ENCODE measurements at places on chromosomes 3 and 15. TPM values are rescaled to one million over a fixed set of nuclear protein-coding genes. Genes with fewer than 3 reads are reported as not detected.

GRCh38 chr15:43915631-43916325, 89.0 kb downstream of the WDR76 start:
- no peak for DNase-seq

DNA sequence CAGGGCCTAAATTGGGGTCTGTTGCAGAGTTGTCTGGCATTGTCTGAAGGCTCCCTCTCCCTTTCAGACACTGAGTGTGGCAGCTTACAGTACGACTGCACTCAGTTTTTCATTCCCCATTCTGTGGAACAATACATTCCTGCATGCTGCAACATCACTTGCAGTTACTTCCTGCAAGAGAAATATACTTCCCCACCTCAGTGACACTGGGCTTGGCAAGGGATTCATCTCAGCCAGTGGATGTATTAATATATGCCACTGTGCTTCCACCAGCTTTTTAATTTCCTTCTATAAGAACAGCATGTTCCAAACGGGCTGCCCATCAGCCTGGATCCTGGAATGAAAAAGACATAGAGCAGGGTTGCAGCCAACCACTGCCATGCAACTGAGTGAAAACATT, 23.1 kb downstream of the B3GALNT1 start:
- no peak for DNase-seq

- DNase-seq = no peak
Observed at GRCh38 chr15:47974724-47975123, 146.1 kb upstream of the SLC24A5 start.

DNA sequence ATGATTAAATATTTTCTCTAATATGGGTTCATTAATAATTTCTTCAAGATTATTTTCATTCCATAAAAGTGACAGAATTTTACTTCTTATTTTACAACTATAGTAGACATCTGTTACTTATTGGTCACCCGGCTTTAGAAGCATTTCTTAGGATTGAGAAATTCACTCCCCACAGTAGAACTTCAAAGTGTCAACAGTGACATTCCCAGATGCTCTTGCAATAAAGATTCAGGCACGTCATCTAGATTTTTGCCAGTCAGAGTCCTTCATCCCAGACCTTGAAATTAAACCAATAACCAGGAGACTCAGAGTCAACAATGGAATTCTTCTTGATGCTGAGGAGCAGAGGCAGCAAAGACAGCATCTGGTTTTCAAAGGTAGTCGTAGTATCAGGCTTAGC, 190.8 kb downstream of the VGLL3 start:
- no peak for DNase-seq

DNA sequence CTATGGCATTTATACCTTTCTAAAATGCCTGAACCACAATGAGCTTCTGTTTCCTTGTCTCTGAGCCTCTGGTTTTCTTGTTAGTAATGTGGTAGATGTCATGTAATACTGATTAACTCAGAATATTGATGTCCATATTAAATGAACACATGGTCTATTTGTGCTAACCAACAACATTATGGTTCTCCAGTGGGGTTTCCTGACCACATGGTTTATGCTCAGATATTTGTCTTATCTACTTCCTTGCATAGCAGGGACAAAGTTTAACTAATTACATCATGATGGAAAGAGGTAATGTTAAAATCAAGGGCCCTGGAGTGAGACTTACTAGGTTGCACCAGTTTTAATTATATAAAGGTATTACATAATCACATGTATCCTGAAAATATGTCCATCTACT, 62.6 kb upstream of the SCN10A start:
- DNase-seq = no peak

GRCh38 chr3:35745351-35745750, 106.0 kb downstream of the ARPP21 start:
- DNase-seq = no peak

GRCh38 chr15:38709196-38709595, 144.6 kb upstream of the RASGRP1 start:
- DNase-seq = no peak

DNA sequence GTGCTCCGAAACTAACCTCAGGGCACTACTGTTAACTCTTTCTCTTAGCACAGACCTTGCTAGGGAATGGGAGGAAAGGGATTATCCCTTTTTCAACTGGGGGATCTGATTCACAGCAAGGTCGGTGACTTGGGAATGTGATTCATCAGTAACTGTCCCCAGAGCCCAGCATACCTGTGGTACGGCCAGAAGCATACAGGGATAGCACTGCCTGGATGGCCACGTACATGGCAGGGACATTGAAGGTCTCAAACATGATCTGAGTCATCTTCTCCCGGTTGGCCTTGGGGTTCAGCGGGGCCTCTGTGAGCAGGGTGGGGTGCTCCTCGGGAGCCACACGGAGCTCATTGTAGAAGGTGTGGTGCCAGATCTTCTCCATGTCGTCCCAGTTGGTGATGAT, 2.3 kb downstream of the ACTC1 start:
- DNase-seq = no peak

DNA sequence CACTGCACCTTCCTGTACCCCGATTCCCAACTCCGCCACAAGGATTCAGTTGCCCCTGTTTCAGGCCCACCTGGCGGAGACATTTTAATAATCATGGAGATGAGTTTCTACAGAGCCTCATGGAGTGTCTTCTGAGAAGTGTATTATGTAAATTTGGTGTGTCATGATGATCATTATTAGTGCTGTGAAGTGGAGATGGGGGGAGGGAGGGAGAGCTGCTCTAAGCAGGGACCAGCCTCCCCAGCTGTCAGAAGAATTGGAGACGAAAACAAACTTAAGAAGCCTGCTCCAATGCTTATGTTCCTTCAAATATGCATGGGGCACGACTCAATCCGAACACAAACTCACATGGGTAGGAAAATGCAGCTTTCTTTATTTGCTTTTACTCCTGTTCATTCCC, 127.8 kb downstream of the EPHB1 start:
- DNase-seq = no peak

- DNase-seq = no peak
Observed at GRCh38 chr3:10381336-10381735, 60.4 kb upstream of the SEC13 start.

DNA sequence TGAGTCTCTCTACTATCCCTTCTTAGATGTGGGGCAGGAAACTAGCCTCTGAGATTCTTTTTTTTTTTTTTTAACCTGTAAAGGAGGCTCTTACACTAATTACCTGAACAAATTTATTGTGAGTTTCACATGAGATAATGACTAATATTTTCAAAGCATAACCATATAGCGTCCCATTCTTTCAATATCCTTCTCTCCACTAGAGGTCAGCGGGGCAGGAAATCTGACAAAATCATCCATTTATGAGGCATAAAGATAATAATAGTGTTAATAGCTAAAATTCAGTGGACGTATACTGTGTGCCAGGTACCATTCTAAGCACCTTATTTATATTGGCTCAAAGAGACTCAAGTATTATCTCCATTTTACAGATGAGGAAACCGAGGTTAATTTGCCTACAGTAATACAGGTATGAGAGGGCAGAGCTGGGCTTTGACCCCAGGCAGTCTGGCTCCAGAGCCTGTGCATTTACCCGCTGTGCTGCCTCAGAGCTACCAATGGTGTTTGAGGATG, 16.3 kb upstream of the SMAD6 start:
- no peak for DNase-seq

DNA sequence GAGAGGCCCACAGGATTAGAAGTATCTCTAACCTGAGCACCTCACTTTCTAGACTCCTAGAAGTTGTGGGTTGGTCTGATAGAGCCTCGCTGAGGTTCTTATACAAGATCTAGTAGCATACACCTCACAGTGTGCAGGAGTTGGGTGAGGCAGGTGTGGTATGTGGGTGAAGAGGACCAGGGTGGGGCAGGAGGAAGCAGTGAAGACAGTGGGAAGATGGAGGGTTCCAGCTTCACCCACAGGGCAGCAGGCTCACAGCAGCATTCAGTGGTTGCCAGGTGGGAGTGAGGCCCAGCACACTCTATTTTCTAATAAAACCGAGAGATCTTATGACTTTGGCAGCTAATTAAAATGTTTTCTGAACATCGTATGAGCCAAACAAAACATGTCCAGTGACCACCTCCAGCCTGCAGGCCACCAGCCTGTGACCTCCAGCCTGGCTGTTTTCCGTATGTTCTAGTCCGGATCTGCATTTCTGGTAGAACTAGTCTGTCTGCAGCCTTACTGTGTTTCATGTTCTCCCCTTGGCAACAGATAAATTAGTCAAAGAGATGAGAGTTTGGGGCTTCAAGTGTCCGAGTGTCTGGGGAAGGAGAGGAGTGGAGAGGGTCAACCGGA, 170.4 kb upstream of the CTDSPL start:
- DNase-seq = no peak

GRCh38 chr3:139534455-139534812, 5.1 kb downstream of the RBP1 start:
- peak; percentile 94 for DNase-seq

DNA sequence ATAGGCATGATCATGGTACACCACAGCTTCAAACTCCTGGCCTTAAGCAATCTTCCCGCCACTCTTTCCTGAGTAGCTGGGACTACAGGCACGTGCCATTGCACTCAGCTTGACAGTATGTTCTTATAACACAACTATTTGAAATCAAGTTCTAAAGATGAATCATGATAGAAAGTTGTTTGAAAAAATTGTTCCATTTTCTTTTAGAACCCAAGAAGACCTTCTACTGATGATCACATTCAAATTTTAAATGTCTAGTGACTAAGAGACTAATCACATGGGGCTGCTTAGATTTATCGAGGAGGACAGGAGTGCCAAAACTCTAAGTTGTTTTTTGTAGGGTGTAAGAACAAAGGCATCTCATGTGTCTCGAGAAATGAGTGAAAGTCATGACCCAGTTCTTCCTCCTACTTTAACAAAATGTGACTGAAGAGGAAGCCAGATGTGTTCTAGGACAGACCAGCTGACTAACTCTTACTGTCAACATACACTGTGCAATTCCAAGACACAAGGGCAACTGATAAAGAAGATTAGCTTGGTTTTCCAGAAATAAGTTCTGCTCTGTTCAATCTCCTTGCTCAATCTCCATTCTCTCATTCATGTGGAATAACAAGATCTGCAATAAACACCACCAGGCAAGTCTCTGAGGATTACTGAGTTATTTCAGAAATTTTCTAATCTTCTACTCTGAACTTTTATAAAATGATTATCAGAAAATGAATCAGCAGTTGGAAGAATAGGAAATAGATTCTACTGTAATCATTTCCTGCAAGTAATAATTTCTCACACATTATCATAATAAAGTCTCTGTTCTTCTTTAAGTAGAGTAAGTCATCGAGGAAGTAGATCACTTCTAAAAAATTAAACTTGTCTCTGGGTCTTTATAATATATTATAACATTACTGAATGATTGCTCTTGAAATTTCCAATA, 122.6 kb upstream of the CCNL1 start:
- peak; percentile 93 for DNase-seq

Gene AADACL2
- polyA plus RNA-seq = not detected

Gene KNG1
- not detected for polyA plus RNA-seq

Gene MUSTN1
- polyA plus RNA-seq = not detected

Gene CATSPER2
- polyA plus RNA-seq = 0.41 TPM

Gene PAQR5
- polyA plus RNA-seq = 2.3 TPM

Gene PLA2G4F
- not detected for polyA plus RNA-seq

Gene OCA2
- polyA plus RNA-seq = not detected

Gene ACAN
- 0.96 TPM for polyA plus RNA-seq
